ENCODE measurements at places on chromosomes 3 and 15.

GRCh38 chr3:30638685-30639412, 32.4 kb downstream of the TGFBR2 start:
- no peak for DNase-seq

DNA sequence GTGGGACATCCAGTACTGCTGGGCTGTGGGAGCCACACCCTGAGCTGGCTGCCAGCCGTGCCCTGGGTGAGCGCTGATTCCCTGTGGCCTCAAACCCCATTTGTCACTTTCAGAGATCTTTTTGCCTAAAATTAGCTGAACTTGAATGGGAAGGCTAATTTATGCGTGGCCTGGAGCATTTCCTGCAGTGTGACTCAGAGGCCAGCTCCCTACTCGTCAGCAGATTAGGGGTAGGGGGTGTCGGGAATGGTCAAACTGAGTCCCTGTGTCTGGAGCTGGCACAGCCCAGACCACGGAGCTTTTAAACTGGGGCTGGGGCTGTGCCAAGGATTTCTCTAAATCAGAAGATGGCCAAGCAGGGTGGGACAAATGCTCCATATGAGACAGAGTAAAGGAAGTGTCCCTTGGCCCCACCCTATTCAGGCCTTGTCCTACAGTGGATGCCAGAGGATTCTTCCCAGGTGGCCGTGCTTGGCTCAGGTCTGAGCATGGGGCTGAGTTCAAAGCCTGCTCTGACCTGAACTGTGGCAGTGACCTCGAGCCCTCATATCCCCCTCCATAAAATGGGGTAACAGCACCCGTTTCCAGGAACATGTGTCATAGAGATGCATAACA, 59.7 kb downstream of the ATP2B2 start:
- DNase-seq, result no peak

DNA sequence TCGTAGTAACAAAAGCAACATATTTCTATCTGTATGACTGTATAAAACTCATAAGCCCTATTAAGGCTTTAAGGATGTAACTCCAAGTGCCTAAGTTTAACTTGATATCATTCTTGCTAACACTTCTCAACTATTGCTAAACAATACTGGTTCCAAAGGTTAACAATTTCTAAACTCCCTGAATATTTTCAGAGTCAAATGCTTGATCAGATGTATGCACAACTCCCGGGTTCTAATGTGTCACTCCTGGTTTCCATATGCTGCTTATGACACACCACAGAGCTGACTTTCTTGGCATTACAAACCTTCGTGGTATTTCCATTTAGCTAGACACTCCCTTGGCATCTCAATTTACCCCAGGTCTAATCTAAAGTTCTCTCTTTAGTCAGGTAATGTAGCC, 26.3 kb downstream of the DZIP1L start:
- no peak for DNase-seq

GRCh38 chr15:101526442-101526841, 36.9 kb upstream of the PCSK6 start:
- no peak for DNase-seq
